Astrocyte of the cerebellum (primary cell): ENCODE measurements at places on chromosomes 2 and 18.

DNA sequence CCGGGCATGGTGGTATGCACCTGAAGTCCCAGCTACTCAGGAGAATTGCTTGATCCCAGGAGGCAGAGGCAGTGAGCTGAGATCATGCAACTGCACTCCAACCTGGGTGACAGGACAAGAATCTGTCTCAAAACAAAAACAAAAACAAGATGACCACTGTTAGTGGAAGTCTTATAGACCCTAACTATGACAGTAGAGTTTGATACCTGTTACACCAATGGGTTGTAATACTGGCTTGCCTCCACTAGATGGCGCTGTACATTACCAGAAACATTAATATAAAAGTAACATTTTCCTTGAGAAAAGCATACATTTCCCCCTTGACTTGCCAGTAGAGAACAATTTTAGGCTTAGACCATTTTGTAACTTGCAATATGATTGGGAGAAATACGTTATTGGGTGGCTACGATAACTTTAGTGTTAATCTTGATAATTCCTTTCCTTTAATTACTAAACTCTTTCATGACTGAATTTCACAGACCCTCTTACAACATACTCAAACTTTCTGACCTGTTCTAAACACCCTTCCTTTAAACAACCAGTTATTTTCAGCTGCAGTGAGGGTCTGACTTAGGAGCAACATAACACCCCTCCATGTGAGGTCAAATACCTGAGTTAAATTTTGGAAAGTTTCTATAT, 19.5 kb downstream of the SLC25A52 start:
- peak; percentile 16 for DNase-seq

DNA sequence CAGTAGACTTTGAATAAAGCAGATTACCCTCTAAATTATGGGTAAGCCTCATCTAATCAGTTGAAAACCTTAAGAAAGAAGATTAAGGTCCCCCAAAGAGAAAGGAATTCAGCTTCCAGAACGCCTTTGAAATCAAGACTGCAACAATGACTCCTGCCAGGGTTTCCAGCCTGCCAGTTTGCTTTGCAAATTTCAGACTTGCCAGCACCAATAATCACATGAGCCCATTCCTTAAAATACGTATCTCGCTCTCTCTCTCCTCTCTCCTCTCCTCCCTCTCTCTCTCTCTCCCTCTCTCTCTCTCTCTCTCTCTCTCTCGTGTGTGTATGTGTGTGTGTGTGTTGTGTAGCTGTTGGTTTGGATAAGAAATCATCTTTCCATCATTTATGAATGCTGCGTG, 184.2 kb downstream of the PDE1A start:
- no peak for DNase-seq

GRCh38 chr2:58006256-58006951, 40.2 kb upstream of the VRK2 start:
- DNase-seq: peak; percentile 20

- no peak for DNase-seq
These were observed 3.0 kb upstream of the FHL2 start for GRCh38 chr2:105401867-105402266.

DNA sequence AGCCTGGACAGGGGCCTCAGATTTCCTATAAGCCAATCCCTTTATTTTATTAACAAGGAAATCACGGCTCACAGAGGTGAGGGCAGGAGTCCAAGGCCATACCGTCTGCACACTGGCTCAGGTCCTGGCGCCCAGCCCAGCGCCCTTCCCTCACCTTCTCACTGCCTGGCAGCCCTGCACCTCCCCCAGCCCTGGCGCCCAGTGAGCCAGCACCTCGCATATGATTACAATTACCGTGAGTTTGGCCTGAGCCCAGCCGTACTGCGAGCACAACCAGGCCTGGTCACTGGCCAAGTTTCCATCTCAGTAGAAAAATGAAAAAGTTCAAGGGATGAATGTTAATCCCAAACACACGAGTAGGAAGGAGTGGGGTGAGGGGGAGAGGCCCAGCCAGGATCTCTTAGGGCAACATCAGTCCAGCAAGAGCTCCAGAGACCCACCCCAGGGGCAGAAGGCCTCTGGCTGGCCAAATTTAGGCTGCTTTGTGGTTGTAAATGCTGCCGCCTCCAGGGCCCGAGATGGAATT, 68.4 kb downstream of the MCFD2 start:
- peak; percentile 90 for DNase-seq

DNA sequence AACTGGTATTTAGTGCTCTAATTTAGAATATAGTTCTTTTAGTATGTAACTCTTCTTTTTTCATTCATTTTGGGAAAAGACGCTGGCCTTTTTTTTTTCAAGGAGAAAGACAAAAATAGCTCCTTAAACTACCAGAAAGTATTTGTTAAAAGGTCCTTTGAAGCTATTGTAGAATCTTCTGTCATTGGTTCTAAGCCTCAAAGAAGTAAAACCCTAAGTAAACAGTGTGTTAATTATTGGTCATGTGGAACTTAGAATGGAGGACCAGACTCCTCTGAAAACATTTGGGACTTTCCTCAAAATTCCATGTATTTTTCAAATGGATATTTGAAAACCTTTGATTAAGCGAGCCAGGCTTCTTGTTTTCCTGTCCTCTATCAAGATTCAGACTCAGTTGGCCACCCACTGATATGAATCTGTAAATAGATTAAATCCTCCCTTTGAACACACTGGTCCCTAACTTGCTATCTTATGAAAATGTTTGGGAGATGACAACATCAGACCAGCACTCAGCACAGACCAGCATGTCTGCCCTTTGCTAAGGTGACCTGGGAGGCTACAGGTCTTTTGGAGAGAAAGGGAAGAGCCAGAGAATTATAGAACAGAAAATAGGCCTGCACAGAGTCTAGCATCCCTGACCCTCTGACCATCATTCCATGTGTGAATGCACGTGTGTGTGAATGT, 120.3 kb upstream of the GATA6 start:
- no peak for DNase-seq

DNA sequence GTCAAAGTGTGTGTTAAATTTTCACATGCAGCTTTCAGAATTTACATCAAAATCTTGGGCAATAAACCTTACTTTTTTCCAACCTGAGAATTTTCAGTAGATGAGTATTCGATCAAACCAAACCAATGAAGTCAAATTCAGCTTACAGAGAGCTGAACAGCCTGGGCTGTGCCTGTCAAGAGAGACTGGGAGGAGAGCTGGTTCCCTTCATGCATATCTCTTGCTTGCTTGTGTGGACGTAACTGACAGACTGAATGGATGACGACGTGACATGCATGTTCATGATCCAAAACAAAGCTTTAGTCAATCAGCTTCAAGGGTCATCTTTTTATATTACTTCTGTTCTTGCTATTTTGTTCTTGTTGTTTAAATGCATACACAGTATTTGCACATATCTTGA, 145.2 kb downstream of the GALNT3 start:
- no peak for DNase-seq

DNA sequence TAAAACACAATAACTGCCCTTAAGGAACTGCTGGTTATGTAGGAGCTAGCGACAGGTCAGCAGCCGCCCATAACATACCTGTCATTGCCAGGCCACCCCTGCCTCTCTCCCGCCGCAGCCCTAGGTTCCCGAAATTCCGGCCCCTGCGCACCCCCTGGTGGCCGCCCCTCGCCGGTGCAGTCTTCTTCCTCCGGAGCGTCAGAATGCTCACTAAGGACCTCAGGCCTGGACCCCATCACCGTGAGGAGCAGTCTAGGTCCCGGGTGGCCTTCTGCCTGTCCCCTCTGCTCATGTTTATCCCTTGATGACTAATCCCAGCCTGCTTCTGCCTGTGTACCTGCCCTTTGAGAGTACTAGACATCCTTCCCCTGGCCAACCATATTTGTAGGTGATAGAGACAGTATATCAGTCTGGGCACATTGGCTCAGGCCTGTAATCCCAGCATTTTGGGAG, 115.7 kb upstream of the SLC1A4 start:
- no peak for DNase-seq

- no peak for DNase-seq
These were observed 51.3 kb downstream of the ANKMY1 start for GRCh38 chr2:240506406-240507059.

GRCh38 chr18:75204732-75205513, 4.0 kb downstream of the PTGR3 start:
- no peak for DNase-seq

DNA sequence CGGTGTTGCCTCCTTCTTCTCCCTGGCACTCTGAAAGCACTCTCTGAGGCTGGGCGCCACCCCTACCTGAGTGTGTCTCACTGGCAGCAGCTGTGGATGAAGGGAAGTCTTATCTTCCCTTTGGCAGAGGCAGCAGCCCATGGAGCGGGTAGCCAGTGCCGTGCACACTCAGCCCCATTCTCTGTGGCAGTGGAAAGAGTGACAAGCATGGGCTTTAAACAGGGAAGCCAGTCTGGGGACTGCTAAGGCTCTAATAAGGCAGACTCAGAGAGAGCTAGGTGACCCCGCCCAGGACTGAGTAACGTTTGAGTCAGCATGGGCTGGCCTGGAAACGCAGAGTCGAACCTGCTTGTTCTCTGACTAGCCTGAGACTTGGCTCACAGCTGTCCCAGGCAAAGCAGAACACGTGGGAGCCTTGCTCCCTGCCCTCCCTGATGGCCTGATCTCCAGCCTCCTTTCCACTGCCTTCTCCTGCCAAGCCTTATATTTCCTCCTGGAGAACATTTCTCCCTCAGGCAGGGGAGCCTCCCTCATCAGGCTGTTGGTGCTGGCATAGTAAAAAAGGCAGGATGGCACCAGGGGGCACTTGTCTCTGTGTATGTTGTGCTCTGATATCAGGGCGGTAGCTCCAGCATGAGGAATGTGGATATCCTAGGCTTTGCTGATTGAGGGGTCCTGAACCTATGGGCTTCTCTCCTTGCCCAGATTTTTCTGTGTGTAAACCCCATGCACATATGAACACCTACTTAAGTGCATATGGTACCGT, 93.9 kb upstream of the LGALSL start:
- DNase-seq: peak; percentile 57

GRCh38 chr2:180823546-180824141, 156.8 kb upstream of the UBE2E3 start:
- DNase-seq: peak; percentile 11

- DNase-seq: no peak
These were observed 19.1 kb downstream of the LRP2 start for GRCh38 chr2:169343202-169343601.
